ENCODE measurements at places on chromosomes 5 and 9. TPM values are rescaled to one million over a fixed set of nuclear protein-coding genes. Genes with fewer than 3 reads are reported as not detected.

DNA sequence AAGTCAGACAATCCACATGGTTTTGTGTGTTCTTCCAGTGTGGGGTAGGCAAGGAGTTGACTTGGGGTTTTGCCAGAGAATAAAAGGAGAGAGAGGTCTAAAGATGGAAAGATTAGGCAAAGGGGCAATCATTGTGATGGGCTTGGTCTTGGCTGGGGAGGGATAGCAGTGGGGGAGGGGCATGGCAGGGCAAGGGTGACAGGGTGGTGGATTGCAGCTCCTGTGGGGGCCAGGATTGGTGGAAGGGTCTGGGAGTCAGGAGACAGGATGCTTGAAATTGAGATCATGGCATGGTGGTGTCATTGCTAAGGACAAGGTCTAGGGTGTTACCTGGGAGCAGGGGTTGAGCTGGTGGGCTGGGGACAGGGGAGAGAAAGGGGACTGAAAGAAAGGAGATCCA is 57.6 kb downstream of the ZNF618 start:
- no peak for DNase-seq

- DNase-seq = no peak
Observed at GRCh38 chr9:76316069-76316468, 78.2 kb downstream of the RFK start.

DNA sequence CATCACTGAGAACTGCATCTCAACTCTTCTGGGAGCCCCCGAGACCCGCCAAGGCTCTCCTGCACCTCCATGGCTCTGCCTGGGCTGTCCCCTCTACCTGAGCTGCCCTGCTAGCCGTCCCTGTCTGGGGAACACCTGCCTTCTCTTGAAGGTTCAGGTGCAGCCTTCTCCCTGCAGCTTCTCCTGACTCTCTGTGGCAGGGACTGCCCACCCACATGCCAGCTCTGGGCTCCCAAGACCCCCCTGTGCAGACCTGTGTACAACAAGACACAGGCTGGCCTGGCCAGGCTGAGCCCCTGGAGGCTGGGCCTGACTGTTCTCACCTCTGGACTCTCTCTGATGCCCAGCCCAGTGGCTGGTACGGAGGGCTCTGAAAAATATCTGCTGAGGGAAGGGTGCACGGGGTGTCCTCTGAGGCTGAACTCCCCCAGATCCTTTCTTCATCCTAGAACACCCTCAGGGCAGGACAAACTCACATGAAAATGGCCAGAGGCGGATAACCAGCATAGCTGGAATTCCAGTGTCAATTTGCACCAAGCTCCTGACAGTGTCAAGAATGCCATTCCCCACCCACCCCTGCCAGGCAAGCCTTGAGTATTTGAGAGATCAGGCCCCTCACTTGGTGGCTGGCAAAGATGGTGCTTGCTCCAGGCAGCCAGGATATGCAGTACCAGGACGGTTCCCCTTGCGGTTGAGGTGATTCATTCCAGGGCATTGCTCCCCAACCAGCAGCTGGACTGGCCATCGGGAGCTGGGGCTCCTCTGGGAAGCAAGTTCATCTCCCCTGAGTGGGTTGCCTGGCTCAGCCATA is 40.9 kb upstream of the SLC25A51 start:
- no peak for DNase-seq

GRCh38 chr9:116940614-116941215 is 253.6 kb downstream of the TRIM32 start:
- no peak for DNase-seq

DNA sequence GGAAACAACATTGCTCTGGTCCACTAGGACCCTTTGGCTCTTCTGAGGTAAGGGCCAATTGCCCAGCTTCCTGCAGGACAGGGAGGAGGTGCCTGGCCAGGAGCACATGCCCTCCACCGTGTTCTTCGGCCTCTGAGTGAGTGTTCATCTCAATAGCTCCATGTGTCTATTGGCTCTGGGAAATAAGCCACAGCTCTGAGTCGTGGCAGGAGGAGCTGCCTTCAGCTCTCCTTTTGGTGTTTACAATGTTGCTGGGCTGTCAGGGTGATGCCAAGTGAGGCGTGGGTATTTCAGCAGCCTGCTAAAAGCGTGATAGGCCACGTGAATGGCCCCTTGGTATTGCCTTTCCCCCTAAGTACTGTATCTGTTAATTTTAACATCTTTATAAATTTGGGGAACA is 26.6 kb downstream of the GADD45G start:
- DNase-seq = peak; percentile 72

Gene PHYHD1
- 70.8 TPM for total RNA-seq

Gene ENTREP1
- total RNA-seq = 0.30 TPM

Gene CARD6
- 2.4 TPM for total RNA-seq

All from left lobe of liver (tissue), 2 donors.